NCI-H526 (cell line): ENCODE measurements at places on chromosomes 13 and 19.

DNA sequence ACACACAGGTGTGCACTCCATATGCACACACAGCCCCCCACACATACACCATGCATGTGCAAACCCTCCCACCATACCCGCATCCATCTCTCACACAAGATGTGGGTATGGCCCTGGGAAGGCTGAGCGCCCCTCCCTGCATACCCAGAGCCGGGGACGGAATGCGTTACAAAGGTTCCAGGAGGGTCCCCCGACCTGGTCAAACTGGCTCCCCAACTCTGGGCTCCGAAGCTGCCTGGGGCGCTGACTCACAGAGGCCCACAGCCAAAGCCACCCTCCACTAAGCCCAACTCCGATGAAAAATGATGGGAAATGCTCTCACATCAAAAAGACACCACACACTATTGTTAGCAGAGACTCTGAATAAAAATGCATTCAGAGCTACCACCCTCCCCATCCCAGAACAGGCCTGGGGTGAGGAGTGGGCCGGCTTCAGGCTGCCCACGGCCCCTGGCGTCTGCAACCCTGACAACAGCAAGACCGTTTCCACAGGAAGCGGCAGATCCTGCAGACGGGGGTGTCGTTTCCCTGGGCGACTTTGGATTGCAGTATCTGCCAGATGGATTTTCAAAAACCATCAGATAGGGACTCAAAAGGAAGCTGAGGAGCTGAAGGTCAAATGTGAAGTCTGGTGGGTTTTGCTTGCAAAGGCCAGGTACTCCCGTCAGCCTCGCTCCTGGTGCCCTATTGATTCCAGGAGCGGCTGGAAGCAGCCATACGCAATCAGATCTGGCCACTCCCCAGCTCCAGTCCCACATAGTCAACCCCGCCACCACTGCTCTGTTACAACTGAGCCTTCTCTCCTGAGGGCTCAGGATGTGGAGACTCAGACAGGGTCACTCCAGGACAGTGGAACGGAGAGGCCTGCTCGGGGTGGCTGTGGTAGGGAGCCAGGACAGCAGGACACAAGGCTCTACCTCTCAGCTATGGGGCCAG, 14.3 kb downstream of the PEPD start:
- no peak for DNase-seq

DNA sequence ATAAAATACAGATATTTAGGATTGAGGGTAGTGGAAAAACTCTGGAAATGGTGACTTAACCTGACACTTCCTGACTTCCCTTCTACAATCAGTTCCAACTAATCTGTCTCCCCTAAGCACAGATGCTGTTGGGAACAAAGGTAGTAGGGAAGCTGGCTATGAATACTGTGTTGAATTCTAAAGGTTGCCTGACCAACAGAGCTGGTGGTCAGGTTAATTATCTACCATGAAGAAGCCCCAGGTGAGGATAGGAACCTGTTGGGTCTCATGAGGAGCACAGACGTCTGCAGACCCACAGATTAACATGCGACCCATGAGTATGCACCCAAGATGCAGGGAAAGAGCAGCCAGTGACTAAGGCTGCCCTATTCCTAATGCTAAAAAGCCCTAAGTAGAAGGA, 172.3 kb downstream of the DIAPH3 start:
- no peak for DNase-seq

DNA sequence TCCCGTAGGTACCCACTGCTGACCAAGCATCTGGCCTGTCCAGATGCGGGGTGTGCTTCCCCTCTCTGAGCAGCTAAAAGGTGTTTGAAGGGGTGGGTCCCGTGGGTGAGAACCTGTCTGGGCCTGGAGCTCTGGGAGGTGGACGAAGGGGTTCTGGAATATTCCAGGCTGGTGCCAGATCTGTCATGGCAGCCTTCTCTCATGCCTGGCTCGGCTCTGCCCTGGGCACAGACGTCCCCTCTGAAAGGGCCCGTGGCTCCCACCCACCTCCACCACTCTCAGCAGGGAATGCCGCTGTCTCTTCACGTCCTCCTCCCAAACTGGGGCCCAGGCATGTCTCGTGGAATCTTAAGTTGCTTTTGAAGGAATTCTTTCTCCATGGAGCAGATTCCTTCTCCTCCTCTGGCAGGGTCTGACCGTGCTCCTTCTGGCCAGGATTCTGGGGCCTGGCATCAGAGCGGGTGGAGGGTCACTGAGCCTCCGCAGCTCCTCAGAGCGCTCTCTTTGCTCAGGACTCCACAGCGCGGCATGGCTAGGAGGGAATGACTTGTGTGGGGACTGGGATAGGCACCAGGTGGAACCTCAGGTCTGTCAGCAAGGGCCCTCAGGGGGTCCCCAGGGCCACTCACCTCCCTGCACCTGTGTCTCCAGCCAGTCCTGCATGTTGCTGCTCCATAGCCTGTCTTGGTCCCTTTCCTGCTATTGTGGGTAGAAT, 5.9 kb upstream of the MCF2L start:
- no peak for DNase-seq

- peak; percentile 57 for DNase-seq
These were observed 141.6 kb upstream of the RFC3 start for GRCh38 chr13:33676045-33676989.

DNA sequence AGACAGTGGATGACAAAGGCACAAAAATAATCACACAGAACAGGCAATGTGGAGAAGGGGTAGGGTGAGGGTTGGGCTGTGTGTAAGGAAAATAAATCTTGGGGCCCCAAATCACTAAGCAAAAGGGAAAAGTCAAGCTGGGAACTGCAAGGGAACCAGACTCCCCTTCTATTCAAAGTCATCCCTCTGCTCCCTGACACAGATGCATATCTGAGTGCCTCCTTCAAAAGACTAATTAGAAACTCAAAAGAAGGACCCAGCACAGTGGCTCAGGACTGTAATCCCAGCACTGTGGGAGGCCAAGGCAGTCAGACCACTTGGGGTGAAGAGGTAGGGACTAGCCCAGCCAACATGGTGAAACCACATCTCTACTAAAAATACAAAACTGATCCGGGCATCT, 18.3 kb downstream of the ZNF611 start:
- DNase-seq: no peak

- DNase-seq: peak; percentile 71
These were observed 425.5 kb downstream of the RFC3 start for GRCh38 chr13:34243403-34243802.

DNA sequence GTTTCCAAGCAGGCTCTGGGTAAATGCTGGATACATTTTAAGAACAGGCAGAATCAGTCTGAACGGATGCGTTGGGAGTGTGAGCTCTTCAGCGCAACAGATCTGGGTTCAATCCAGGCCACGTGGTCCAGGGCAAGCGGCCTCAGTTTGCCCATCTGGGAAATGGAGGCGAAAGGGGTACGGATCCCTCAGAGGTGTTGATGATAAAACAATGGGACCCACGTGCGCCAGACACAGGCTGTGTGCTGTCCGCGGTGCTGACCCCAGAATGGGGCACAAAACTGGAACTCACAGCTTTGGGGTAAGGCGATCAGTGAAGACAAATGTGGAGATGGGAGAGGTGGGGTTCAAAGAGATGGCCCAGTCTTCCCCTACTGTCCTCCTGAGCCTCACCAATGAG, 13.1 kb upstream of the PDE4C start:
- no peak for DNase-seq
